ENCODE measurements at places on chromosomes 5 and 9.

DNA sequence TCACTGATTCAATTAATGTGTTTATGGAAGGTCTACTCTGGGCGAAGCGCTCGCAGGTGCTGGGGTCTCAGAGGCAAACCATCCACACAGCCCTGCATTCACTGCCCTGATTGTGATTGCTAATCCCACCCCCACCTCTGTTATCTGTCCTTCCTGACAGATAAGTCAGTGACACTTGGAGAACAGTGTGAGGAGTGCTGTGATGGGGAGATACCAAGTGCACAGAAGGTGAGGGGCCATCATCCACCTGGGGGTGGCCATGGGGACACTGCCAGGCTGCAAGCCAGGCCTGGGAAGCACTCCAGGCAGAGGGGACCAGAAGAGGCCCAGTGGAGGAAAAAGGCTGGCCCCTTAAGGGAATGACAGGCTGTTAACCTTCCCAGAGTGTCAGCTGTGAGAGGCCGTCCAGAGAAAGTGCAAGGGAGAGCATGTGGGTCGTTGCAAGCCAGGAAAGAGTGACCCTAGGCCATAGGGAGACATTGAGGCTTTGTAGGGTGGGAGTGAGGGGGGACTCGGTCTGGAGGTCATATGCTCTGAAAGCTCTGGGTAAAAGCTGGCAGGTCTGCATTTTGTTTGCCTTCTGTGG, 18.0 kb downstream of the IL9 start:
- DNase-seq, result no peak

DNA sequence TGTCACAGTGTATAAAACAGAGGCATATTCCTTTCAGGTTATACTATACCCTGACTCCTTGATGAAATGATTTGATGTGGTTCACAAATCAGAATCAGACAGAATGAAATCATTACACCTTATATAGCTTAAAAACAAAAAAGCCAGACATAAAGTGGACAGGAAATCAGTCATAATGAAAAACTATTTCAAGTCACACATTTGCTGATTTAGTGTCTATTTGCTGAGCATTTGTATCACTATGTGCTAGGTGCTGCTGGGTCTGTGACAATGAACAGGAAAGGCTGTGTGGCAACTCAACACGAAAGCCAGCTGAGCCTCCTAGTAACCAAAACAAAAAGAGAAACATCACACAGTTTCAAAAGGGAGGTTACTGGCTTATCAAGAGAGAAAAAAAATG, 194.0 kb downstream of the EFNA5 start:
- no peak for DNase-seq

DNA sequence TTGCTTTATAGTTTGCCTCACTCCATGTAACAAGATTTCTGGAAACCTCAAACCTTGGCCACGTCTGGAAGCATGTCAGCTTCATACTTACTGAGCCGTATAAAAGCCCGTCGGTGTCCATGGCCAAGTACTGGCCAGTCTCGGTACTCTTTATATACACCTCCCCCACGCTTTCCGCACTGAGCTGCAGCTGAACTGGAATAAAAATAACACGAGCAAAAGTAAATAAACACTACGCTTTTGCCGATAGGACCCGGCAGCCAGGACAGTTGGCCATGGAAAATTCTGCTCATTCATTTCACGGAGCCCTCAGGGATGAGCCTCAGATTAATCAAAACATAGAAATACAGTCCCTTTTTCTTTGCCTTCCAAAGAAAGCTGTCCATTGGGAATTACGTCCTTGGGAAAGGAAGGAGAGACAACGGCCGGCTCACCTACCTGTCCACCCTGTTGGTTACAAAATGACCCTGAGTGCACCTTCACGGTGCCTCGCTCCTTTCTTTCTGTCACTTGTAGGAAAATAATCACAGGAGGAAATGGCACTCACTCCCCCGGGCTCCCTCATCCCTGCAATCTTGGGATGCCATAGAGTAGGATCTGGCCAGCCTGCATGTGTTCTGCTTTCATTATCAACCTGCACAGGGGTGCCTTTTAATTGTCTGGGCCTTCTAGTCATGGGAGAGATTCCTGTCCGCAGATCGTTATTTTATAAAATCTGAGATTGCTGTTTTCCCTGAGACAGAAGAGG, 85.1 kb downstream of the FGF1 start:
- no peak for DNase-seq

DNA sequence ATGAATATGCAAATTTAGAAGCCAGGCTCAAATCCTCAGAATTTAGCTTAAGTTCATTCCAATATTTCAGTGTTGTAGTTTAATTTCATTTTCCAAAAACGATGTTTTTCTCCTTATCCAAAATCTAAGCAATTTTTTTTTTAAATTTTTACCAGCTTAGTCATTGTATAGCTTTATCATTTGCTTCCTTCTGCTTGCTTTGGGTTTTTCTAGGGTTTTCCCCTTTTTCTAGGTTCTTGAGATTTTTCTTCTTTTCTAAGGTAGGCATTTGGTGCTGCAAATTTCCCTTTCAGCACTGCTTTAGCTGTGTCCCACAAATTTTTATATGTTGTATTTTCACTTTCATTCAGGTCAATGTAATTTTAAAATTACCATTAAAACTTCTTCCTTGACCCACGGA, 34.4 kb upstream of the CCDC112 start:
- DNase-seq, result no peak

GRCh38 chr5:59745415-59745863, 148.1 kb downstream of the PDE4D start:
- no peak for DNase-seq

GRCh38 chr9:112341730-112342129, 8.3 kb upstream of the PTBP3 start:
- no peak for DNase-seq

GRCh38 chr5:108115673-108116072, 266.2 kb downstream of the FBXL17 start:
- DNase-seq, result no peak

- no peak for DNase-seq
These were observed 7.4 kb upstream of the MOB3B start for GRCh38 chr9:27537027-27537435.

GRCh38 chr5:94244921-94245320, 373.5 kb downstream of the KIAA0825 start:
- DNase-seq, result no peak

DNA sequence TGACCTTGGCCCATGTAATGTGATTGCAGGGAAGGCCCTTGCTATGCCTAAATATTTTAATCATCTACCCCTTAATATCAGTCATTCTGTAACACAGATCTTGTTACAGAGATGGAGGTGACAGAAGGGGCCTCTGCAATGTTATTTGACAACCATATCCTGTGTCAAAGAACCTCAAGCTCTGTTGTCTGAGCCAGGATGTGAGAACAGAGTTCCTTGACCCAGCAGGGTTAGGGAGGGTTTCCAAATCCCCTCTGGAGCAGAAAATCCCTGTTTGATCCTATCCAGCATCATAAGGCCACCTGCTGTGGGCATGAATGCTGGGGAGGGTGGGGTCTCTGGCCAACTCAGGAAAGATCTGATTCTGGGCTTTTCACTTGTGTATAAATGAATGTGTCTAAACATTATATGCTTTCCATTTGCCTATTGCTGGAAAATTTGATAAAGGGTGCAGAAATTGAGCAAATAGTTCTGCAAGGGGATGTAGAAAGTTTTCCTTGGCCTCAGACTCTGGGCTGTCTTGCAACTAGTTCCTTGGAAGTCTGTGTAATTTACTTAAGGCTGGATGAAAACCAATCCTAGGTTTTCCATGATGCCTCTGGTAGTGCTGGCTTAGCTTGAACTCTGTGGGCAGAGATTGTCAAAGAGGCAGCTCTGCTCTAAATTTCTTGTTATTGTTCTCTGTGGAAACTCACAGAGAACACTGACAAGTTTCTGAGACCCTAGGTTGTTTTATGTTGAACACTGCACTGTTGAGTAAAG, 71.0 kb downstream of the PGM5 start:
- no peak for DNase-seq

GRCh38 chr5:170426786-170427185, 37.6 kb upstream of the KCNMB1 start:
- no peak for DNase-seq

GRCh38 chr9:124894741-124895170, 32.8 kb downstream of the ARPC5L start:
- peak; percentile 94 for DNase-seq

DNA sequence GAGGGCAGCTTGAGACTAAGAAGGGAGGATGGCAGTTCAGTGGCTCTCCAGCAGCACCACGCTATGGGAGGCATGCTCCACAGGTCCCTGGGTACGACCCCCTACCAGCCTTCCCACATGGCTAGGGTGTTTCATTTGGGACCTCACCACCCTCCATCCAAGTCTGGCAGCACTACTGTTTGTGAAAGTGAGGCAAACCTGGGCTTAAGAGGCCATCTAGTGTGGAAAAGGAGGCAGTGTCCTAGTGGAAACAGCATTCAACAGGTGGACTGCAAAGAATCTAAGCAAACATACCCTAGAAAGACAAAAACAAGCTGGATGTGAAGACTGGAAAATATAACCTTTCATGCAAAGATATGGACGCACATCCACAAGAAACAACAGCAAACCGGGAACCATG, 4.8 kb upstream of the C5orf47 start:
- peak; percentile 8 for DNase-seq

- no peak for DNase-seq
These were observed 1114.9 kb upstream of the C9orf72 start for GRCh38 chr9:28688172-28688571.

GRCh38 chr5:135608761-135609443, 30.1 kb upstream of the CXCL14 start:
- no peak for DNase-seq

GRCh38 chr5:138641547-138642298, 66.5 kb upstream of the HSPA9 start:
- peak; percentile 46 for DNase-seq

DNA sequence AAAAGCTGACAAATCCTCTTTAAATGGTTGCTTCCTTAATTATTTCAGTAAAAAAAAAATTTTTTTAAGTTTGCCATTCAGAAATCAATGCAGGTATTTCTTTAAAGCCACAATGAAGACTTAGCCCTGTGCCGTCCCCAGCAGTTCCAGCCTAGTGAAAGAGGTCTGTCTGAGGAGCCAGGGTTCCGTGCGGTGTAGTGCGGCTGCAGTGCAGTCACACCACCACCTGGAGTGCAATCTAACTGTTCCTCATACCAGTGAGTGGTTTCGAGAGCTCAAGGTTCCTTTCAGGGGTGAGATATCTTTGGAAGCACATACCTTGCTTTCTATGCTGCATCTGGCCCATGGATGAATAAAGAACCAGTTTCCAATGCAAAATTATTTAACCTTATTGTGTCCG, 87.5 kb downstream of the FANCC start:
- no peak for DNase-seq

DNA sequence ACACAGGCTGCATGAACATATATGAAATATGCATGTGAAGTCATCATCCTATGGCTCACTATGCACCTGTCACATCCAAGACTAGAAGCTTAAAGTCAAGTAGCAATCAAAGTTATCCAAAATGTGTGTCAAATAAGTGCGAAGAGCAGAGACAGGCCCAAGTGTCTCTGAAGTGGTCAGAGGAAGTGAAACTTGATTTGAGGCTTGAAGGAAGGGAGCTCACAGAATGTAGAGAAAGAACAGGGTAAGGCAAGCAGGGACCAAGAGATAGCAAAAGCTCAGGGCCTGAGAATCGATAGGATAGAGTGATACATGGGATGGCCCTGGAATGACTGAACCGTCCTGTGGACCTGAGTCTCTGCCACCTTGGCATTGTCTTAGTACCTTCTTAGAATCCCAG, 274.3 kb upstream of the TRPC7 start:
- DNase-seq, result no peak

- DNase-seq, result no peak
These were observed 72.6 kb upstream of the CYLC2 start for GRCh38 chr9:102922526-102922925.

DNA sequence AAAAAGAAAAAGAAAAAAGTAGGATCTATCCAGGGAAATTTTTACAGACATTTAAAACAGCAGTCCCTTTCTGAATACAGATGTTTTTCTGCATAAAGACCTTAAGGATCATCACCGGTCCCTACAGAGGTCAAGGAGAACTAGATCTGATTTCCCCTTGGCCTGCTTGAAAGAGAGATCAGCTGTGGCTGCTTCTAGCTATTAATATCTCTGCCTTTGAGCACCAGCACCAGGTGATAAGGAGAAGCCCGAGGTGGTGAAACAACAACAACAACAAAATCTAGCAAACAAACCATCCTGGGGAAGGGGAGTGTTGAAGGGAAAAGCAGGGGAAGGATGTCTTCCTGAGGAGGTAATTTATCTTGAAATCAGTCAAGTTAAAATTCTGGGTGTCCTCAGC, 42.1 kb downstream of the ZNF366 start:
- DNase-seq, result no peak

DNA sequence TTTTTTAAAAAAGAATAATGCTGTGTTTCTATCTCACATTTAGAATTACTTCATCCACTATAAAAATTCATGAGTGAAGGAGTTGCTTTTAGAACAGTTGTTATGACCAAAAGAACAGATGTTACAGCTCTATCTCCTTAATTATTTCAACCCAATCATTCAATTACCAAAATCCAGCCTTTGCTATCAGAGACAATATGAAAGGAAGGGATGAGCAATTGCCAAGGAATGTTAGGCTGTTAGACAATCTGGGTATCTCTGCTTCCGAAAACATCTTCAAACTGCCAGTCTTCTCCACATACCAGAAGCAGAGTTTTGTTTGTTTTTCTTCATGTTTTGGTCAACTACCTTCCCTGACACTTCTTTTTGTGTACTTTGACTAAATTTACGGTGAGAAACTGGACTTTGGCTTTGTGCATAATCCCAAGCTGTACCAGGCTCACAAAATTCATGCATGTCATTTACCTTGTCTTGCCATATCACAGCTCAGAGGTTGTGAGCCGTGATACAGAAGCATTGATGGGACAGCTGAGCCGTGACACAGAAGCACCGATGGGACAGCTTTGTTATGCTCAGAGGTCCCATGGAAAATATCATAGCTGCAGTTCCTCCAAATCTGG, 405.5 kb downstream of the KIF4B start:
- no peak for DNase-seq

- no peak for DNase-seq
These were observed 52.6 kb upstream of the GARNL3 start for GRCh38 chr9:127211983-127212382.

DNA sequence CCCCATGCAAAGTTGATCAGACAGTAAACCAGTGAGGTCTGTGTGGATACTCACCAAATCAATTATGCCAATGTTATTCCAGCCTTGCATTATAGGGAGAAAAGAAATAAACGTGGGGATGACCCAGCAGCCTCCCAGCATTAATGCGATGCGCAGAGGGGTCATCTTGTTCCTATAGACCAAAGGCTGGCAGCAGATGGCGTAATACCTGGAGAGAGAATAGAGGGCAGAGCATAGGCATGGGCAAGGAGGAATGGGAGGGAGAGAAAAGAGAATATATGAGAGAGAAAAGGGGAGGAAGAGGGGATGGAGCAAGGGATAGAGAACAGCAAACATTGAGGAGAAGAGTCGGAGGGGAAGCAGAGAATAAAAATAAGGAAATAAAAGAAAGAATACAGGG, 131.2 kb downstream of the HTR4 start:
- no peak for DNase-seq

GRCh38 chr9:107213561-107214028, 69.5 kb upstream of the RAD23B start:
- peak; percentile 31 for DNase-seq

Data from Jurkat, Clone E6-1 (cell line).